Activated naive CD4-positive, alpha-beta T cell treated with Interleukin-2 at 50 U/mL for 16 hours (primary cell): ENCODE measurements at places on chromosomes 4 and X.

DNA sequence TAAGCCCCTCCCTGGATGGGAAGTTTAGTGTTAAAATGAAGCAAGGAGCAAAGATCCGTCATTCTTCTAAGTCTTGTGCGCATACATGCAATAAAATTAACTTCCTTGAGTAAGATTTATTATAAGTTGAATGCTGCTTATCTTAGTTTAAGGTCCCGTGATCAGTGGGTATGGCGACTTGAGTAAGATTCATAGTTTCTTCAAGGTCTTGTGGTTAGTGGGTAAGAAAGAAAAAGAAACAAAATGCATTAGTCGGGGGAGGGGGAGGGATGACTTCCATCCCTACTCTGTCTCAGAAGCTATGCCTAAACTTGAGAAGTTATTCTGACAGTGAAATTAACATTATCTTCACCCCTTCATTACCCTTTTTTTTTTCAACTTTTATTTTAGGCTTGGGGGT is 127.3 kb upstream of the MAGEB16 start:
- DNase-seq, result no peak

DNA sequence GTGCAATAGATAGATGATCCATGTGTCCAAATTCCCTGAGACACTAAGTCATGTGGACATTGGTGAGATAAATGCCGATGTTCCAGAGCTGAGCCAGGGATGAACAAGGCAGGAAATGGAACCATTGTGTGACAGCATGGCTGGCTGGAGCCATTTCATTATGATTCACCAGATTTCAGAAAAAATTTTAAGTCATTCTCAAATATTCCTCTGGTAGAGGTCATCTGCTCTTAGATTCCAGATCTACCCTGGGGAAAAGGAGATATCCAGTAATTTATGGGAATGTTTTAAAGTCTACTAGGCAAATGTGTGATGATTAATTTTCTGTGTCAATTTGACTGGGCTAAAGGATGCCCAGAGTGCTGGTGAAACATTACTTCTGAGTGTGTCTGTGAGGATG is 287.3 kb downstream of the STK32B start:
- DNase-seq, result no peak

- no peak for DNase-seq
Observed at GRCh38 chrX:131778269-131779218, 234.7 kb downstream of the OR13H1 start.

DNA sequence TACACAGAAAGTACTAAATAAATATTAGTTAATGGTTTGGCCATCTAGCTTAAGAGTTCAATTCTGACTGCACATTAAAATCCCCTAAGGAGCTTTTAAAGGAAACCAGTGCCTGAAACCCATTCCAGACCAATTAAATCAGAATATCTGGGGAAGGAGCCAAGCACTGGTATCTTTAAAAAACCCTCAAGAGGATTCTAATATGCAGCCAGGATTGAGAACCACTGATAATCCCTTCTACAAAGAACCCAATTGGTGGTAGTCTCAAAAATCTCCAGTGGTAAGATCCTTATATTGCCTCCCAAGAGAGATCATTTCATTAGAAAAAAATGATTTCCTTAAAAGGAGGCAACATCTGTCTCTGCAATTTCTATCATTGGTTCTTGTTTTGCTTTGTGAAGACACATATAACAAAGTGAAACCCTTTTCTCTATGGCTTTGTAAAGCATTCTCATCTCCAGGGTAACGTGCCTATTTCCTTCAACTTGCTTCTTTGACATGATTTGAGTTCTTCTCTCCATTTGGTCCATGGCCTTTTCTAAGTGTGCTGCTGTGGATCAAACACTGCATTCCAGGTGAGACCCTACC is 3.5 kb downstream of the GPR34 start:
- DNase-seq, result no peak
